ENCODE measurements at places on chromosomes 13 and 19. TPM values are rescaled to one million over a fixed set of nuclear protein-coding genes. Genes with fewer than 3 reads are reported as not detected.

The MEIS3 gene
- total RNA-seq = 83.4 TPM

The GGACT gene
- total RNA-seq = 11.3 TPM

The URAD gene
- not detected for total RNA-seq

The RASA3 gene
- 40.0 TPM for total RNA-seq

The FFAR2 gene
- not detected for total RNA-seq

The JSRP1 gene
- 0.42 TPM for total RNA-seq

The C13orf42 gene
- not detected for total RNA-seq

The CD22 gene
- not detected for total RNA-seq

The TMEM255B gene
- total RNA-seq = 7.1 TPM

The MCEMP1 gene
- not detected for total RNA-seq

The TYROBP gene
- total RNA-seq = not detected

The ACER1 gene
- total RNA-seq = not detected

The THSD8 gene
- total RNA-seq = 3.6 TPM

The ZNF534 gene
- not detected for total RNA-seq

The BRSK1 gene
- 15.3 TPM for total RNA-seq
